ENCODE measurements at places on chromosomes 2 and 18. TPM values are rescaled to one million over a fixed set of nuclear protein-coding genes. Genes with fewer than 3 reads are reported as not detected.

Gene GKN2
- total RNA-seq = not detected

Gene TRIM43
- not detected for total RNA-seq

Gene CNNM3
- 16.5 TPM for total RNA-seq

Gene LRP2
- not detected for total RNA-seq

Gene CYP20A1
- total RNA-seq = 19.4 TPM

Gene UGT1A10
- not detected for total RNA-seq

Gene DDX18
- 33.9 TPM for total RNA-seq

Gene FER1L5
- total RNA-seq = 0.74 TPM

Gene NEB
- total RNA-seq = 0.98 TPM

Gene SETBP1
- 38.1 TPM for total RNA-seq

Gene IL1RN
- 253 TPM for total RNA-seq

Gene COL5A2
- 33.1 TPM for total RNA-seq

Gene MC4R
- not detected for total RNA-seq

Gene LIPG
- 1.7 TPM for total RNA-seq

Gene TYMS
- total RNA-seq = 11.3 TPM

Gene ST6GAL2
- 2.9 TPM for total RNA-seq

Gene DNAJC5G
- 1.5 TPM for total RNA-seq

Gene WDR12
- 25.5 TPM for total RNA-seq

Gene CCDC141
- total RNA-seq = 2.0 TPM

Gene TUBA4B
- total RNA-seq = not detected

Gene SKOR2
- total RNA-seq = not detected

Gene ABCG5
- total RNA-seq = not detected

Gene TMEM214
- 53.3 TPM for total RNA-seq

Gene RFX8
- 1.2 TPM for total RNA-seq

Gene GRHL1
- total RNA-seq = 126 TPM

Gene AQP12B
- not detected for total RNA-seq

Gene LOXHD1
- not detected for total RNA-seq

Gene ST8SIA3
- total RNA-seq = 0.25 TPM

Gene KLHL41
- total RNA-seq = 0.49 TPM

Gene ABCG8
- not detected for total RNA-seq

Gene CDCA7
- total RNA-seq = 9.1 TPM
